ENCODE measurements at places on chromosomes 12 and 14.

DNA sequence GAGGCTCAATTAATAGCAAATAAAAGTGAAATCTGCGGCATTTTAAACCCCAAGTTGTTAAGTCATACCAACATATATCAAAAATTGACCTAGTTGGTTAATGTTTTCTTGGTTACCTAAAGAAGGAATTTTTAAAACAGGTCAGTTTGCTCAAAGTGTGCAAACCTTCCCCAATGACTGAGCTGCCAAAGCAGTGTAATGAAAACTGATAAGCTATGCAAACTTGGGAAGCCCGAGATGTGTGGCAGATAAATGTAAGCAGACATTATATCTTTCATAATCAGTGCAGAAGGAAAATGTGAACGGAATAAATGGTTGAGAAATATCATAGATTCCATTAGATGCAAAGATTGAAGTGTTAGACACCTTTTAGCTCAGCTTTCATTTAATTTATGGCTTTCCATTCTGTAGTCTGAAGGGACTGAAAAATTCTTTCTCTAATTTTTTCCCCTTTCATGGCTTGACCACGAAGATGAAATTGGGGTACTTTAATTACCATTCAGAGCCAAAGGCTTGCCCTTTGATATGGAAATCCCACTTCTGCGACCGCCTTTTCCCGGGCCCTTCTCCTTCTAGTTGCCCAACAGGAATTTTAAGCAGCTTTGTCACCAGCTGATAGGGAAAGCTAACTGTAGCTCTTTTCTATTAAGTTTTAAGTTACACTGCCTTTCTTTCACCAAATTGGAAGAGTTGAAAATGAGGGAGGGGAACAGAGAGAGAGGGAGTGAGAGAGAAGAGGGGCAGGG is 306.6 kb upstream of the SOX5 start:
- no peaks in the 10 kb centered on the region for H3K4me1 ChIP-seq
- H3K27ac ChIP-seq, result no peak overlapping the region
- DNase-seq, result no peak
- H3K36me3 ChIP-seq, result no peaks in the 10 kb centered on the region

GRCh38 chr12:77133566-77133965 is 68.2 kb upstream of the E2F7 start:
- H3K27me3 ChIP-seq, result no peaks in the 10 kb centered on the region
- no peaks in the 10 kb centered on the region for H3K36me3 ChIP-seq
- DNase-seq, result peak; percentile 51
- H3K4me1 ChIP-seq, result no peaks in the 10 kb centered on the region

- no peak for DNase-seq
- H3K27me3 ChIP-seq, result no peaks in the 10 kb centered on the region
- H3K27ac ChIP-seq, result no peak overlapping the region
- H3K4me1 ChIP-seq, result peaks cover 2% of the 10 kb centered on the region
- H3K4me3 ChIP-seq, result no peak overlapping the region
- no peaks in the 10 kb centered on the region for H3K36me3 ChIP-seq
These were observed 26.5 kb downstream of the NUDT4 start for GRCh38 chr12:93403988-93404803.

- no peaks in the 10 kb centered on the region for H3K27me3 ChIP-seq
- H3K4me1 ChIP-seq, result no peaks in the 10 kb centered on the region
- no peak overlapping the region for H3K4me3 ChIP-seq
- DNase-seq, result no peak
These were observed 123.8 kb upstream of the PTPRQ start for GRCh38 chr12:80320121-80320678.

DNA sequence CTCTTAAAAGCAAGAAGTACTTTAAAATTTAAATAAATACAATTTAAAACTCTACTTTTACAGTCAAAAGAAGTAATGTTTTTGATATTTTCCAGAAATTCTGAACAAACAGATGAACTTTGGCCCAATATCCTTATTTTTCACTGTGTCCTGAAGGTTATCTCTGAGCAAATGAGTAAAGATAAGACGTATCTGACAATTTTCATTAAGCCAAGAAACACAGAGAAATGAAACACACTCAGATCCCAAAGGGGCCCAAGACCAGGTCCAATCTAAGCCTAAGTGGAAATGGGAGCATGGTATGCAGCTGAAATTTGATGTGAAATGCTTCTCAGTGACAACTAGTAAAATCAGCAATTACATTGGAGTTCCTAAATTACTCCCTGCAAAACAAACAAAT is 105.6 kb upstream of the COCH start:
- DNase-seq, result no peak
- H3K4me3 ChIP-seq, result no peak overlapping the region
- H3K36me3 ChIP-seq, result no peaks in the 10 kb centered on the region
- no peaks in the 10 kb centered on the region for H3K27me3 ChIP-seq
- peaks cover 5% of the 10 kb centered on the region for H3K4me1 ChIP-seq

DNA sequence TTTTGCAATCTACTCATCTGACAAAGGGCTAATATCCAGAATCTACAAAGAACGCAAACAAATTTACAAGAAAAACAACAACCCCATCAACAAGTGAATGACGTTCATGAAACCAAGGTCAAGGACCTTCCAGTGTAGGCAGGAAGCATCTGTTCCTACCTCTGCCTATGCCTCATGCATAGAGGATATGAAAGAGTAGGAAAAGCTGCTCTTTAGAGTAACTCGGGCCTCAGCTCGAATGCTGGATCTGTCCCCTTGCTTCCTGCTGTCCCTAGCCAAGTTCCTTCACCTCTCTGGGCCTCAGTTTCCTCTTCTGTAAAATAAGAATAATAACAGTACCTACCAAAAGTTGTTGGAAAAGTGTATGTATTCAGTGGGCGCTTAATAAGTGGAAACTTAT is 65.0 kb downstream of the FOXN4 start:
- H3K27me3 ChIP-seq, result no peaks in the 10 kb centered on the region
- no peak overlapping the region for H3K4me3 ChIP-seq
- DNase-seq, result no peak
- H3K27ac ChIP-seq, result no peak overlapping the region

GRCh38 chr14:54503486-54503885 is 6.2 kb upstream of the CGRRF1 start:
- H3K4me3 ChIP-seq, result no peak overlapping the region
- H3K27me3 ChIP-seq, result no peaks in the 10 kb centered on the region
- no peaks in the 10 kb centered on the region for H3K36me3 ChIP-seq
- DNase-seq, result no peak
- H3K27ac ChIP-seq, result no peak overlapping the region

DNA sequence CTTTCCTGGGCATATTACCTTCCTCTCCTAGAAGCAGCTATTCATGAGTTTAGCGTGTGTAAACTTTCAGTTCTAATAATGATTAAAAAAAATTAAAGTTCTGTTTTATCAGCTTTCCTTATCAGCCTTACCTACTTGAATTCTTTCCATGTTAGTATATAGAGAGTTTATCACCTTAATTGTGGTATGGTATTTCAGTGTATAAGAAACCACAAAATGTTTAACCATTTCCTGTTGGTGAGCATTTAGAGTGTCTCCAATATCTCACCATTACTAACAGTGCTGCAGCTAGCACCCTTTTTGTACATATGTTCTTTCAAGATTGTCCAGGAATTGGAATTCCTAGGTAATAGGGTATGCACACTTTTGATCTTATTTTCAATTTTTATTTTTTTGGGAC is 89.5 kb downstream of the FBXO33 start:
- no peak overlapping the region for H3K27ac ChIP-seq
- no peak for DNase-seq
- H3K4me1 ChIP-seq, result no peaks in the 10 kb centered on the region
- H3K4me3 ChIP-seq, result no peak overlapping the region

DNA sequence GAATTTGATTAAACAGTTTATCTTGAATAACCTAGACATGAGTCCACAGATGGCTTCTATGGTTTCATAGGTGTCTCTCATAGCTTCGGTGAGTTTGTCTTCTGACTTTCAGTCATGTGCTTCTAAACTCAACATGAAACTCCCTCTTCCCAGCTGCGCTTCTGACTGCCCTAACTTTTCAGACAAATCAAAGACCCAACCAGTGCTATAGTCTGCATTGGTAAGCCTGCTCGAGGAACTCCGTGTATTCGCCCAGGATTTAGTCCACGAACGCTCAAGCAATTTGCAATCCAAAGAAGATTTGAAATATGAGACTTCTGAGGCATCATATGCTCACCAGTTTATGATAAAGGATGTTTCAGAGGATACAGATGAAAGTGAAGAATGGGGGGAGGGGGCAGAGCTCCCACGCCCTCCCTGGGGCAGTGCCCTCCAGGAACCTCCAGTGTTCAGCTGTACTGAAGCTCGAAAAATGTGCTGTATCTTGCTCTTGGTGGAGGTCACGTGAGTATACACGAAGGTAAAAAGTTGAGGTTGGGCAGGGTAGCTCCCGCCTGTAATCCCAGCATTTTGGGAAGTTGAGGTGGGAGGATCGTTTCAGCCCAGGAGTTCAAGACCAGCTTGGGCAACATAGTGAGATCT is 5.2 kb upstream of the RILPL2 start:
- H3K36me3 ChIP-seq, result no peaks in the 10 kb centered on the region
- no peak for DNase-seq
- H3K4me1 ChIP-seq, result peaks cover 6% of the 10 kb centered on the region
- no peak overlapping the region for H3K4me3 ChIP-seq

GRCh38 chr12:19402743-19403431 is 36.4 kb upstream of the AEBP2 start:
- H3K27me3 ChIP-seq, result no peaks in the 10 kb centered on the region
- H3K4me1 ChIP-seq, result no peaks in the 10 kb centered on the region
- H3K36me3 ChIP-seq, result no peaks in the 10 kb centered on the region
- no peak overlapping the region for H3K27ac ChIP-seq
- H3K4me3 ChIP-seq, result no peak overlapping the region

- DNase-seq, result no peak
- no peak overlapping the region for H3K4me3 ChIP-seq
- H3K27me3 ChIP-seq, result no peaks in the 10 kb centered on the region
- no peaks in the 10 kb centered on the region for H3K4me1 ChIP-seq
These were observed 60.2 kb downstream of the LRCOL1 start for GRCh38 chr12:132550014-132550802.

- H3K27ac ChIP-seq, result no peak overlapping the region
- no peak overlapping the region for H3K4me3 ChIP-seq
- no peaks in the 10 kb centered on the region for H3K36me3 ChIP-seq
- DNase-seq, result no peak
- H3K4me1 ChIP-seq, result peaks cover 17% of the 10 kb centered on the region
These were observed 88.1 kb upstream of the DIO3 start for GRCh38 chr14:101473045-101473729.

- H3K27ac ChIP-seq, result no peak overlapping the region
- peaks cover 29% of the 10 kb centered on the region for H3K4me1 ChIP-seq
- DNase-seq, result no peak
- no peaks in the 10 kb centered on the region for H3K36me3 ChIP-seq
- no peak overlapping the region for H3K4me3 ChIP-seq
- H3K27me3 ChIP-seq, result no peaks in the 10 kb centered on the region
These were observed 23.1 kb downstream of the PPTC7 start for GRCh38 chr12:110560048-110560447.

- no peaks in the 10 kb centered on the region for H3K36me3 ChIP-seq
- H3K27ac ChIP-seq, result no peak overlapping the region
- H3K27me3 ChIP-seq, result no peaks in the 10 kb centered on the region
- H3K4me1 ChIP-seq, result no peaks in the 10 kb centered on the region
- DNase-seq, result no peak
These were observed 21.8 kb downstream of the WDHD1 start for GRCh38 chr14:55005071-55005470.

GRCh38 chr12:67410667-67411067 is 141.5 kb downstream of the CAND1 start:
- H3K27me3 ChIP-seq, result no peaks in the 10 kb centered on the region
- no peak overlapping the region for H3K4me3 ChIP-seq
- DNase-seq, result no peak

Data from ovary (tissue), 10 donors.